ENCODE measurements at places on chromosomes 3 and 15.

- no peak for DNase-seq
Measured at GRCh38 chr15:99482993-99483392, 82.8 kb upstream of the MEF2A start.

GRCh38 chr3:13414040-13414729 lies 5.9 kb downstream of the NUP210 start:
- DNase-seq, result no peak

DNA sequence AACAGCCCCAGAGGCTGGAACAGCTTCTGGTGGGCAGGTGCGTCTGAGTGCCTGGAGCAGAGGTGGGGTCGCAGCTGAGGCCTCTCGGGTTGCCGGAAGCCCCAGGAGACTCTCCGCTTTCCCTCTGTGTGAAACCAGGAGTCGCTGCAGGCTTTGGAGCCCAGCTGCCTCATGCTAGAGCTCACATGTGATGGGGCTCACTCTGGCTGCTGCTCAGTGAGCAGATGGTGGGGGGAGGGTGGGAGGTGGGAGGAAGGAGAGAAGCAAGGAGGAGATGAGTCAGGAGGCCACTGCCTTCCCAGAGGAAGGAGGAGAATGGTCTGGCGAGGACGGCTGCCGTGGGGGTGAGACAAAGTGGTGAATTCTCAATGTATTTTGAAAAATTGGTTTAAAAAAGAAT lies 290.1 kb upstream of the CHRNA7 start:
- no peak for DNase-seq

DNA sequence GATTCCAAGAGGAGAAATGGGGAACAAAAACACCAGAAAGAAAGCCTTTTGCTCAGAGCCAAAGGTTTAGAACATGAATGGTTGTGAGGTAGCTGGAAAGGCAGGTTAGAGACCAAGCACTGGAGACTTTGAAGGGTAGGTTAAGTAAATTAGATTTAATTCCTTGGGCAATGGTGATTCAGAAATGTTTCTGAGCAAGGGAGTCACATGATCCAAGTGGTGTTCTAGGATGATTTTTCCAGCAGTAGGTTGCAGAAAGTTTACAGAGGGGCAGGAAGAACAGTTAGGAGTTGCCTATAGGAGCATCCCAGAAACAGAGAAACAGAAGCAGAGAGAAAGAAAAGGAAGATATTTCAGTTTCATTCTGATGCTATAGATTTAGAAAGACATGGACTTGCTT lies 139.8 kb downstream of the WDR76 start:
- DNase-seq, result no peak

GRCh38 chr3:6182909-6183308 lies 678.0 kb upstream of the GRM7 start:
- DNase-seq, result no peak

- no peak for DNase-seq
Measured at GRCh38 chr15:68617001-68617400, 38.2 kb downstream of the CORO2B start.

DNA sequence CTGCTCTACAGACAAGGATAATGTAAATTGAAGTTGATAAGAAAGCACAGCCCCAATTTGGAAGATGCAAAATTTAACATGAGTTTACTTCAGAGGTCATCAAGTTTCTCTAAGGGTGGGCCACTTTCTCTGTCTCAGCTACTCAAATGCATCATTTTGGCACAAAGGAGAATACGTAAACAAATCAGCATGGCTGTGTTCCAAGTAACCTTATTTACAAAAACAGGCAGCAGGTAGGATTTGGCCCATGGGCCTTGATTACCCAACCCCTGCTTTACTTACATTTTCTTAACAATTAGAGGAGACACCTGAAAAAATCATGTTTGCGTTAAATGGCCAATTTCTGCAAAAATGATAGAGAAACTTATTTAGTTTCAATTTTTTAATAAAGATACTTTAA lies 181.7 kb downstream of the GBE1 start:
- no peak for DNase-seq

- DNase-seq, result no peak
Measured at GRCh38 chr3:65888196-65888595, 150.5 kb downstream of the MAGI1 start.

DNA sequence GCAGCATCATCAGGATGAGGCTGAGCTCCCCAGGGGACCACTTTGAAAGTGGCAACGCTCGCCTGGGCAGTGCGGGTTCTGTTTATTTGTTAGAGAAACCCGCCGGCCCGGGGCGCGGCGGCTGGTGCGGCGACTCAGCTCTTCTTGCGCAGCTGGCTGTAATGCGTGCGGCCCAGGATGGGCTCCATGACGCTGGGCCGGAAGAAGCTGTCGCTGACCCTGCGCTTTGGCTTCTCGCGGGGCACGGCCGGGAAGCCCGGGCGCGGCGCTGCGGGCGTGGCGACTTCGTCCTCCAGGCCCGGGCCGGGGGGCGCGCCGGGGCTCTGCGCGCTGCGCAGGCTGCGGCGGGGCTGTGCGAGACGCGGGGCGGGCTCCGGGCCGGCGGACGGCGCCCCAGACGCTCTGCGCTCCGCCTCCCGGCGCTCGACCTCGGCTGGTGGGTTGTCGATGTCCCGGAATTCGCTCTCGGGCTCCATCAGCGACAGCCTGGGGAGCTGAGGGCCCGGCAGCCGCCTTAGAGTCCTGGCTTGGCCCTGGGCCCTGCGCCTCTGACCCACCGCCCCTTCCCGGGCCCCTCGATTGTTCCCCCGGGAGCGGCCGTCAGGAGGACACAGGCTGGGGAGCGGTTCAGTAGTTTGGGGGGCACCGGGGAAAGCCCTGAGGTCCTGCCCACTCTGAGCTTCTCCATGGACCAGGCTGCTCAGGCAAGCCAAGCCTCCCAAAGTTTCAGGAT lies 10.3 kb upstream of the KIF7 start:
- no peak for DNase-seq

DNA sequence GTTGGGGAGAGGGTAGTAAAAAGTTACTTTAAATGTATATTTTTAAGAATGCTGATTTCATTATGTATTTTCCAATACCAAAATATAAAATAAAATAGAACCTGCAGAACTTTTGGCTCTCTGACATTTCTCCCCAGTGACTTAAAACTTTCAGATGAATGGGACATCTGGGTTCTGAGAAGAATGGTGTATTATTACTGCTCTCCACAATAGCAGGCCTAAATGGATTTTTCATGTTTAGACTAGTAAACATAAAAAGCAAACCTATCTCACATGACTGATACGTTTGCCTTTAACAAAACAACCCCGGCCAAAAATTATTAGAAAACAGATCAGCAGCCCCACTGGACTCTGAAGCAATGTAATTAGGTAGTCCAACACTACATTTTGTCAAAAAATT lies 73.8 kb downstream of the FHIT start:
- no peak for DNase-seq

- DNase-seq, result no peak
Measured at GRCh38 chr3:69718866-69719586, 20.2 kb upstream of the MITF start.

DNA sequence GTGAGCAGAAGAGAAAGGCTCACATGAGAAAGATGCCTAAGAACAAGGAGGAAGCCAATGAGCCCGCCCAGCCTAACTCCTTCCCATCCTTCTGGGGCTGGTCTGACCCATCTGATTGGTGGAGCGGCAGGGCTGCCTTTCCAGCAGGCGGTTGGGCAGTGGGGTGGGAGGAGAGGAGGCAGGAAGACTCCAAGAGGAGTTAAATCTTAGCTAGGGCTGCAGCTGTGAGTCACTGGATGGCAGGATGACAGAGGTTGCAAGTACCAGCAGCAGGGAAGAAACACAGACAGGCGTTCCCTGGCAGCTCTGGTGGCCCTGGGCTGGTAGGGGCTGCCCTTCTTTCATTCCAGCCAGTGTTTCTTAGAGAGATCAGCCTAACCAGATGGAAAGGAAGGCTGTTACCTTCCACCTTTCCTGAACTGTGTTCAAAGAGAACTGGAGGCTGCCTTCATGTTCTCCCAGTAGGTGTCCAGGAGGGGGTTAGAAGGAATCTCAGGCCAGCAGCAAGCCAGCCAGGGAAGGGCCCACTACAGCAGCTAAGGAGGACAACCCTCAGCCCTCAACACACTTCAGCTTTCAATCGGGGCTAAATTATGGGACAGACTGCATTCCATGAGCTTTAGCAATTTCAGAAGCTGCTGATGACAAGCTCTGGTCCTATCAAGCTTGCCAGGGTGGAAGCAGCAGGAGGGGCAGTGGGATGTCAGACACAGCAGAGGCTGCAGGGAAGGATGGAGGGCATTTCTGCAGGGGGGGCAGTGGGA lies 50.3 kb downstream of the CHSY1 start:
- DNase-seq, result peak; percentile 72

DNA sequence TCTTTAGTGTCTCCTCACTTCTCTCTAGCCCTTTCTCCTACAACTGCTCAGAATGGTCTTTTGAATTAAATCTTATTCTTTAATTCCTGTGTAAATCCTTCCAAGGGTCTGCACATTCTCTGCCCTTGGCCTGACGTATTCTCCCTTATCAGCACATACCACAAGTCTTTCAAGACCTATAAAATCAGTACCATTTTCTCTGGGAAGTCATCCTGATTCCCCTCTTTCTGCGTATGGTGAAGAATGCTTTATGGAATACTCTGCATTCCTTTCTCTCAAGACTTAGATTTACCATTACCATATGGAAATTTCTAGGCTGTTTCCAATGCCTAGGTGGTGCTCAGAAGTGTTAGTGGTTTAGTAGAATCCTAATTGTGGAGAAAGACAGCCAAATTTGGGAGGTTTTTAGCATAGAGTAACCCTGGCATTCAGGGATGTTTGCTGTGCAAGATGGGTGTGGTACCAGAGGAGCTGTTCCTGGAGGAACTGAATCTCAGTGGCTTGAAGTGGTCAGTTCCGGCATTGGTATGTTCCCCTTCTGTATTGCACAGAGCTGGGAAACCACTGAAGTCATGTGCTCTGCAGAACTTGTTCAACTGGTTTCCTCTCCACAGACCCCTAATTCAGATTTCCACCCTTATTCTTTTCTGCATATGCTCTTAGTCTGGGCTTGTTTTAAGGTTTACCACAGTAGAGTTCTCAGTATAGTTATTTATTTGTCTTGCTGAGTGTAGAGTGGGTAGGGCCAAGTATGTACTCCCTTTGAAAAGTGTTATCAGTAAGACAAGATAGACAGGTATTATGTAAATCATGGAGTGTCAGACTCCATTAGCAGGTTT lies 24.5 kb downstream of the IQGAP1 start:
- DNase-seq, result no peak

DNA sequence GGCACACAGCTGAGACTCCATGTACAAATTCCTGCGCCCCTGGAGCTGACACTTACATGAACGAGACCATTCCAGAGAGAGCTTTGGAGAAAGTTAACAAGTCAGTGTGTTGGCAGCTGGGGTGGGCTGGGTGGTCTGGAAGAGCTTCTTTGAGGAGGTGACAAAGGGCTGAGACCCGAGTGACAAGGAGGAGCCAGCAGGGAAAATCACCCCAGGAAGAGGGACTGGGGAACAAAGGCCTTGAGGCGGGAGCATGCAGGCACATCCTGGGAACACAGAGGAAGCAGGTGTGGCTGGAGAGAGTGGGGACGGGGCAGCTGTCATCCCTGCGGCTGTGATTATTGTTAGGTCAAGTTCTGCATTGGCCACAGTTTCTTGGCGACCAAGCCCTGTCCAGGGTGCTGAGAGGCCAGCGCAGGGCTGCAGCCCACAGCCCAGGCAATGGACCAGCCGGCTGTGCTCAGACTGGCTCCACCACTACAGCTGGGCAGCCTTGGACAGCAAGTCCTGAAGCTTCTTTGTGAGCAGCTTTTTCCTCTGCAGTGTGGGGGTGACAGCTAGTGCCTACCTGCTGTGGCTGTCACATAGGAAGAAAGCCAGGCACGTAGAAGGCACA lies 34.2 kb upstream of the PRR23E start:
- DNase-seq, result no peak

- DNase-seq, result no peak
Measured at GRCh38 chr3:48107227-48107626, 81.0 kb downstream of the CDC25A start.

DNA sequence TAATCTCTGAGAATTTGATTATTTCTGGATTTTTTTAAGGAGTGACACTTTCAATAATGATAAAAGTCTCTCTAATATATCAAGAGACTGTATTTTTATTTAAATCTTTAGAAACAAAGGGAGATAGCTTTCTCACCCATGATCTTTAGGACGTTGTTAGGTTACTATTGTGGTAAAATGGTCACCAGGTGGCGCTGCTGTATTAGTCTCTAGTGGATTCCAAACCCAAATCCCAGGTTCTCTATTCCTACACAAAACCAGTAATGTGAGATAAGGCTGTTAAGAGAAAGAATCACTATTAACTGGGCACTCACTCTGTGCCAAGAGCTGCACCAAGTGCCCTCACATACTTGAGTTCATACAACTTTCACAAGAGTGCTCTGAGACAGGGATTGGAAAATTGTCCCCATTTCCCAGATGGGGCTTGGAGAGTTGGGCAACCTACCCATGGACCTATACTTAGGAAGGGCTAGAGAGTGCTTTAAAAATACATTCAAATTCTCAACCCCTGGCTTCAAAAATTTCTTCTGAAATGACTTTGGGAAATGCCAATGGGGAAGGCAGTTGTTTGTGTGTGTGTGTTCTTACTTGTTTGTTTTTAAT lies 593.4 kb upstream of the TGFBR2 start:
- peak; percentile 30 for DNase-seq

- DNase-seq, result no peak
Measured at GRCh38 chr15:47801522-47801921, 84.2 kb downstream of the SEMA6D start.

- DNase-seq, result no peak
Measured at GRCh38 chr3:138063416-138063815, 52.0 kb downstream of the DZIP1L start.

- no peak for DNase-seq
Measured at GRCh38 chr3:30984855-30985749, 90.6 kb upstream of the GADL1 start.

DNA sequence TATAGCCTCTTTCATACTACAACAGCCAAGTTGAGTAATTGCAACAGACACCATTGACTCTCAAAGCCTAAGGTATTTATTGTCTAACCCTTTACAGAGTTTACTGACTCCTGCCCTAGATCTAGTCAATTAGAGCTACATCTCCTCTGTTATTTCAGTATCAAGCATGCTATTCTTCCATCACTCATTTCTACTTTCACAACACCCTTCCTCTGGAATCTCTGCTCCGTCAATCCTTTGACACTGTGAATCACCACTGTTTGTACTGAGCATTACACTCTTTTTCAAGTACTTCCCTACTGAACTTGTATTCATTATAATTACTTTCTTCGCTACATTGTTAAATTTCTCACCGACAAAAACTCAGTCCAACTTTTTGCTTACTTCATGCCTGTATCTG lies 121.8 kb downstream of the ZNF609 start:
- DNase-seq, result no peak

DNA sequence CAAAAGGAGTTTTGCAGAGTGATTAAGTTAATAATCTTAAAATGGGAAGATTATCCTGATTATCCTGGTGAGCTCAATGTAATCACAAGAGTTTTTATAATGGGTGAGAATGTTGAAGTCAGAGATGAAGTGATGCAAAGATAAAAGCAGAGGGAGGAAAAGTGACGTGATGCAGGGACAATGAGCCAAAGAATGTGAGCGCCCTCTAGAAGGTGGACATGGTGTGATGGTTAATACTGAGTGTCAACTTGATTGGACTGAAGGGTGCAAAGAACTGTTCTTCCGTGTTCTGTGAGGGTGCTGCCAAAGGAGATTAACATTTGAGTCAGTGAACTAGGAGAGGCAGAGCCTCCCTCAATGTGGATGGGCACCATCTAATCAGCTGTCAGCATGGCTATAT lies 569.6 kb upstream of the AGTR1 start:
- no peak for DNase-seq

GRCh38 chr3:20811631-20812030 lies 625.6 kb upstream of the SGO1 start:
- no peak for DNase-seq

- DNase-seq, result no peak
Measured at GRCh38 chr15:90883976-90884718, at the start of gene FES. TSS of gene FES (plus strand) at chr15:90884504. CDS start at chr15:90885046, 542 bp downstream.

GRCh38 chr3:196660381-196661166 lies 21.1 kb downstream of the NRROS start:
- DNase-seq, result no peak

Data from Panc1 (cell line).